ENCODE measurements at places on chromosomes 1 and 21.
A peak's percentile ranks its signal among the peaks of the same experiment; 100 is the strongest.

- DNase-seq, result no peak
These were observed 28.5 kb downstream of the ECE1 start for GRCh38 chr1:21261551-21262292.

- DNase-seq, result no peak
These were observed 2.3 kb downstream of the DHX9 start for GRCh38 chr1:182841368-182841988.

GRCh38 chr1:110420874-110421793 lies 13.6 kb upstream of the LAMTOR5 start:
- DNase-seq, result no peak

GRCh38 chr1:152519851-152520250 lies 5.6 kb downstream of the CRCT1 start:
- no peak for DNase-seq

DNA sequence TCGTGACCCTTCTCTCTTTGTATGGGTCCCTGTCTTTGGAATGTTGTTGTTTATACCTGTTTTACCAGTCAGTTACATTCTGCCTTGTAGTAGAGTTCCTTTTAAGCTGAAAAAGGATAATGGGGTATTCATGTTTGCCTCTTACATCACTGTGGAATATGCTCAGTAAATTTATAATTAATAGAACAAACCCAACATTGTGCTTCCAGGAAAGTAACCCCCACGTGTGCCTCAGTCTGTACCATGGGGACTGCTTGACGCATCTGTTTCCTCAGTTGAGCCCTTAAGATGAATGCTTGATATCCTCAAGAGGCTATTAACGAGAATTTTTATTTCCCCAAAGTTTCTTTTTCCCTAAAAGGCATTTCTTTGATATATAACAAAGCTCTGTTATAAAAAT lies 73.4 kb downstream of the ST6GALNAC3 start:
- DNase-seq, result no peak

GRCh38 chr1:201266774-201267173 lies 16.5 kb upstream of the PKP1 start:
- DNase-seq, result no peak

- no peak for DNase-seq
These were observed 212.4 kb downstream of the FOXD2 start for GRCh38 chr1:47650205-47650604.

GRCh38 chr1:230773396-230774033 lies 26.3 kb downstream of the CAPN9 start:
- no peak for DNase-seq

- no peak for DNase-seq
These were observed 7.3 kb downstream of the KIF21B start for GRCh38 chr1:201016211-201016651.

GRCh38 chr1:156251527-156251926 lies 3.7 kb upstream of the PAQR6 start:
- DNase-seq, result no peak

- no peak for DNase-seq
These were observed 89.8 kb downstream of the TRIM11 start for GRCh38 chr1:228316589-228317387.

- peak; percentile 9 for DNase-seq
These were observed 90.5 kb downstream of the EDEM3 start for GRCh38 chr1:184664042-184664660.

- DNase-seq, result no peak
These were observed 187.3 kb downstream of the ATP6V1G3 start for GRCh38 chr1:198352975-198353695.

- DNase-seq, result no peak
These were observed 132.9 kb downstream of the PIK3R3 start for GRCh38 chr1:45999507-45999906.

DNA sequence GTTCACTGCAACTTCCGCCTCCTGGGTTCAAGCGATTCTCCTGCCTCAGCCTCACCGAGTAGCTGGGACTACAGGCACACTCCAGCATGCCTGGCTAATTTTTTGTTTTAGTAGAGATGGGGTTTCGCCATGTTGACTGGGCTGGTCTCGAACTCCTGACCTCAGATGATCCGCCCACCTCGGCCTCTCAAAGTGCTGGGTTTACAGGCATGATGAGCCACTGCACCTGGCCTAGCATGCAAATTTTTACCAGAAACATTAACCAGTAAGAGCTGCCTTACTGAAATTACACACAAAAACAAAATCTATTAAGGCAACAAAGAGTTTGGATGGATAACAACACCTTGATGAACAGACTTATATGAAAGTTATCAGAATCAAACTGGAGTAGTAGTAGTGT lies 12.1 kb downstream of the ZZZ3 start:
- no peak for DNase-seq

GRCh38 chr1:194024659-194025058 lies 838.2 kb upstream of the B3GALT2 start:
- DNase-seq, result no peak

DNA sequence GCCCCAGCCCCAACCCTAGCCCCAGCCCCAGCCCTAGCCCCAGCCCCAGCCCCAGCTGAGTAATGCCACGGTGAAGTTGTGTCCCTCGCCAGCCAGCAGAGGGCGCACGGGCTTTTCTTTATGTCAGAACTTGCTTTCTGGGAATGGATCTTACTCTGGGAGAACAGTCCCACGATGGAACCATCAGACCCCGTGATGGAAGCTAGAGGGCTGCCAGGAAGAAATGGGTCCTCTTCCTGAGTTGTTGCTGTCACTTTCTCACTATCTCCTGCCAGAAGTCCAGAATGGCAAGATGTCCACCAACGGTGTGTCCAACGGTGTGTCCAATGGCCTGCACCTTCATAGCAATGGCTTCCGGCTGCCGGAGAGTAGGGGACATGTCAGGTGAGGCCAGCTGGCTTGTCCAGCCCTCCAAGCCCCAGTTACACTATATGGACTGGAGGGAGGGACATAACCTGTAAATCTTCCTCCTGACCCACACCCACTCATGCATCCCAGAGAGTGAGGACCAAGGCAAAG lies 25.1 kb upstream of the TMEM222 start:
- DNase-seq, result peak; percentile 28

DNA sequence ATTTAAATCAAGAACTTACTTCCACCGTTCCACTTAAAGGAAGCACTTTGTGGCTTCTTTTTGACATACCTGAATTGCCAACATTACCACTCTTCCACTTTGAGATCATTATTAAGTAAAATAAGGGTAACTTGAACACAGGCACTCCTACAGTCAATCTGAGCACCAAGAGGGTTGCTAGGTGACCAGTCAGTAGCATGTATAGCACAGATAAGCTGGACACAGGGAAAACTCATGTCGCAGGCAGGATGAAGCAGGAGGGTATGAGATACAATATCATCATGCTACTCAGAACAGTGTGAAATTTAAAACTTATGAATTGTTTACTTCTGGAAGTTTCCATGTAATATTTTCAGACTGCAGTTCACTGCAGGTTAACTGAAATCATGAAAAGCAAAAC lies 47.0 kb upstream of the RAP1GAP start:
- DNase-seq, result no peak

Data from stimulated activated CD8-positive, alpha-beta memory T cell treated with anti-CD3 and anti-CD28 coated beads, Interleukin-7, amount 100 ng/mL, for 48 hours (primary cell).